Activated CD8-positive, alpha-beta memory T cell treated with anti-CD3 and anti-CD28 coated beads for 1 hour (primary cell): ENCODE measurements at places on chromosomes 2 and 18.

DNA sequence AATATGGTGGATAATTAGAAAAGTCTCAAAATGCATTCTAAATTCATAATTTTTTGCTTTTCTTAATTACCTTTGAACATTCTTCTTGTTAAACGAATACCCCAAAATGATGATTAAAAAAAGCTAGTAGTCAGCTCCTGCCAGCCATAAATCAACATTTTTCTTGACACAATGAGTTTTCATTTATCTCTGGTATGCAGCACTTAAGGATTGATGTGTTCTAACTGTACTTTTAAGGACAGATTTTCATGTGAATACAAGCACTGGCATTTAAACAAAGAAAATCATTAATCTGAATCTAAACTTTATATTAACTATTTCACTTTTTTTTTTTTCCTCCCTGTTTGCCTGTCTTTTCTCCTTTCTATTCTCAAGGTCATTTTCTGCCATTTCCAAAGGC is 976.8 kb downstream of the TMEM182 start:
- DNase-seq: no peak

GRCh38 chr2:8059255-8059654 is 622.6 kb upstream of the ID2 start:
- DNase-seq: no peak

- DNase-seq: no peak
Measured at GRCh38 chr2:53252115-53252514, 515.5 kb upstream of the CHAC2 start.

DNA sequence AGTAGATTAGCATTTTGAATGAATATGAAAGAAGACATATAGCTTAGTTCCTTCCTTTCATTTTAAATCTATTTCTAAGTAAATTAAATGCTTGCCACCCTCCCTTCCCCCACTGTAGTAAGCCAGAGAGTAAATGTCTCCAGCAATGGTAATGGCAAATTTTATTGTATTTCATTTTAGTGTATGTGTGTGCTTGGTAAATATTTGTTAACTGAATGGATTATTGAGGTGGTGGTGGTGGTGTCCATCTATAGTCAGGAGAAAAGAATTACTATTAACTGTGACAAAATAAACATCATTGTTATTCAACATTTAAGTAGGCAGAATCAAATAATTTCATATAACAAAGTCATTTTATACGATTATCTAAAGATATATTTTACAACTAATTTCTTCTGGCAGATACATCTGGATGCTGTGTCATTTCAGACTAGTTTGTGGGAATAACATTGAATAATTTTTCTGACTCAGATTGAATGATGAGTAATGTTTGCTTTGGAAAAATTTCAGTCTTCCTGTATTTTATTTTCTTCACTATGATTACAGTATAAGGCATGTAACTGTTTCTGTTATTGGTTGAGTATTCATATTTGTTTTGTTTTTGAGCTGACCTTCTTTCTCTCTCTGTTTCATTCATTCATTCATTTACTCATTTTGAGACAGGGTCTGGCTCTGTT is 18.3 kb downstream of the ASXL3 start:
- DNase-seq: no peak

DNA sequence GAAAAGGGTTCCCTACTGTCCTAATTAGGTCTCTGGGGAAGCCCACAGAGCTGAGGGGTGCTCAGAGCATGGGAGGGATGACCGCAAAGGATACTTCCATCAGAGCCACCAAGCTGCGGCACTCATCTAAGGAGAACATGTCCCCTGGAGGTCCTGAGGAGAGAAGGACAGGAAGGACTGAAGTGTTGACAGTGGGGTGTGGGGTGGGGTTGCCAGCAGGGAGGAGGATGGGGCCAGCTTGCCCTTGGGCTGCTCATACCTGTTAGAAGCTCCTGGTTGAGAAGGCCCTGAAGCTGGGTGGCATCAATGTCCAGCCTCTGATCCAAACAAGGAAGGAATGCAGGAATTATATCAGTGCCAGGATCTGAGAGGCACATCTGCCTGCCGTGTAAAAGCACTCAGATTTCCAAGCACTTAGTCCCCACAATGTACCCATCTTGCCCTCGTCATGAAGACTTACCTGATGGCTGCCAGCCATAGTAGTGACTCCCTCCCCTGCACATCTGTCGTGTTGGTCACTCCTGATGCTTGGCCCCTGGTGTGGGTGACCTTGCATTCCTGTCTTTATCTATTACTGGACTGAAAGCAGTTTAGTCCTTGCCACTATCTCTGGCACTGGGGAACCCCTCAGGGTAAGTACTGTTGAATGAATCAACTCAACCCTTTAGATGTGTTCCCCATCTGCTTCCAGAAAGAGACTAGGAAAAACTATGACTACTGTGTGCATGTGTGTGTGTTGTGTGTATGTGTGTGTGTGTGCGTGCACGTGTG is 68.9 kb downstream of the CAPN13 start:
- DNase-seq: no peak

- no peak for DNase-seq
Measured at GRCh38 chr2:105085525-105085924, 47.7 kb downstream of the MRPS9 start.

GRCh38 chr18:56044239-56044638 is 456.2 kb upstream of the TCF4 start:
- no peak for DNase-seq

DNA sequence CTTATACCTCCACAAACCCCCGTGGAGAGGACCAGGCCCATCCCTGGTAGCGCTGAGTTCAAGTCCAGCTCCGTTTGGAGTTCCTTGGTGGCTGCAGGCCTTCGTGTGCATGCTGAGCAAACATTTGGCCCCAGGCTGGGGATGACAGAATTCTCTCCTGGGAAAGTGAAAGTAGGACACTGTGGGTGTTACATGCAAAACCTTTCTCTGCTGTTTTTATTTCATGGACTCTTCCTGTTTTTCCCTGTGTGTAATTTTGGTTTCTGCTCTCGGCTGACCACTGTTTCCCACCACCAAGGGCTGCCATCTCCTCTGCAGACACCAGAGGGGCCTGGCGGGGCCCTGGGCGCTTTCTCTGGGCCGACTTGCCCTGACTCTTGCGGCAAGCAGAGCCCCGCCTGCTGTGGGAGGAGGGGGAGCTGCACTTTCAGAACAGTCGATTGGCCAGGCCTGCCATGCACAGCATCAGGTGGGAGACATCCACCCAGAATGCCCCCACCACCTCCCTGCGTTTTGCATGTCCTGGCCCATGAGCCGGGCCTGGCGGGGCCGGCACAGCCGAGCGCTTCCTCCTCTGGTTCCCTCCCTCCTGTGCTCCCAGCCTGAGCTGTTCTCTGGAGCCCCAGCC is 102.4 kb downstream of the CABLES1 start:
- no peak for DNase-seq

DNA sequence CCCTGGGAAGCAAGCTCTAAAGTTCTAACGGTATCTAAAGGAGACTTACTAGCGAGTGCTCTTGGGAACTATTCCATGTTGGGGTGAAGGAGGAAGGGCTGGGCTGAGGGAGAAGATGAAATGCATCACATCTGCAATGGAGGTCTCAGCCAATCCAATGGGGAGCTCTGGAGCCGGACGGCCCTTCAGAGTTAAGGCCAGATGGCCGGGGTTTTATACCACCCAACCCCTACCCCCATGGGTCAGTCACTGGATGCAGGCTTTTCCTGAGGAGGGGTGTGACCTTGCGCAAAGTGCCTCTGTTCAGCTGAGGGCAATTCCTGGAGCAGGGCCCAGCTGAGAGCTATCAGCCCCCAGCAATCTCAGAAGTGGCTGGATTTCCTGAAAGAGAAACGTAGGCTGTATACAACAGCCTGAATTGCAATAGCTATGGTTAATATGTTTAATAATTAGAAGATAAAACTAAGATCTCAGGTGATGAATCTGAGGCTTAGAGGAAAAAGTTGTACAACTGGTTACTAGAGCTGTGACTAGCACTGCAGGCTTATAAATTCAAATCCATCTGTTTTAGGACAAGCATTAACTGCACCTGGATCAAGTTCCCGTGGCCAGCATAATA is 21.6 kb downstream of the EIPR1 start:
- no peak for DNase-seq

DNA sequence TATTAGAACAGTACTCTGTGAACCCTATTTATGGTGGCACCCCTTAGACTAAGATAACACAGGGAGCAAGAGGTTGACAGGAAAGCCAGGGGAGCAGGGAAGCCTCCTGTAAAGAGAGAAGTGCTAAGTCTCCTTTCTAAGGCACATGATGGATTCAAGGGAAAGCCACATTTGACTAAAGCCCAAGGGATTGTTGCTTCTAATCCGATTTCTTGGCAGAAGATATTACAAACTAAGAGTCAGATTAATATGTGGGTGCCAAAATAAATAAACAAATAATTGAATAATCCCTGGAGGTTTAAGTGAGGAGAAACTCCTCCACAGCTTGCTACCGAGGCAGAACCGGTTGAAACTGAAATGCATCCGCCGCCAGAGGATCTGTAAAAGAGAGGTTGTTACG is 333.2 kb downstream of the SOX11 start:
- DNase-seq: no peak

GRCh38 chr2:189763908-189764661 is 1.5 kb upstream of the OSGEPL1 start:
- DNase-seq: no peak

DNA sequence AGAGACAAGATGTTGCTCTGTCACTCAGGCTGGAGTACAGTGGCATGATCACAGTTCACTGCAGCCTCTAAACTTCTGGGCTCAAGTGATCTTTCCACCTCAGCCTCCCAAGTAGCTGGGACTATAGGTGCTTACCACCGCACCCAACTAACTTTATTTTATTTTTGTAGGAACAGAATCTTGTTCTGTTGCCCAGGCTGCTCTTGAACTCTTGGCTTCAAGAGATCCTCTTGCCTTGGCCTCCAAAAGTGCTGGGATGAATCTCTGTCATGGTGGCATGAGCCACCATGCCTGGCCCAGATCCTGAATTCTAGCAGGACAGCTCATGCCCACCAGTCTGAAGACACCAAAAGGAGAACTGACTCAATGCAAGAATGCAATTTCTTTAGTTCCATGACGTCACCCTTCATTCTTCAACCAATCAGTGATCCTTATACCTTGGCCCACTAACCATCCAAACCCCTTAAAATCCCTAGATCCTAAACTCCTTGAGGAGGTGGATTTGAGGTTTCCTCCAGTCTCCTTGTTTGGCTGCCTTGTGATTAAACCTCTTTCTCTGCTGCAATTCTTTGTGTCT is 25.6 kb upstream of the CXXC1 start:
- no peak for DNase-seq

GRCh38 chr18:60421356-60422118 is 49.0 kb upstream of the MC4R start:
- DNase-seq: no peak

GRCh38 chr2:197207598-197207997 is 103.0 kb downstream of the ANKRD44 start:
- DNase-seq: no peak

- DNase-seq: no peak
Measured at GRCh38 chr2:186687807-186688211, 6.1 kb upstream of the FAM171B start.
